Hair follicle dermal papilla cell (primary cell): ENCODE measurements at places on chromosomes 6 and 20. TPM values are rescaled to one million over a fixed set of nuclear protein-coding genes. Genes with fewer than 3 reads are reported as not detected.

Gene TREM2
- 0.16 TPM in 1 of 2 replicates, not detected in the other for total RNA-seq

Gene BANF2
- not detected in 2 replicates for total RNA-seq

Gene BEND6
- 18.2 and 20.8 TPM in 2 replicates for total RNA-seq

Gene CNPY3
- total RNA-seq = 31.5 and 36.7 TPM in 2 replicates

Gene RIPPLY2
- 0.61 and 0.97 TPM in 2 replicates for total RNA-seq

Gene PRPH2
- total RNA-seq = 2.2 and 2.9 TPM in 2 replicates

Gene PRKN
- total RNA-seq = 6.3 and 6.9 TPM in 2 replicates

Gene GSTA2
- total RNA-seq = not detected in 2 replicates

Gene VIP
- total RNA-seq = not detected in 2 replicates

Gene EPPIN
- total RNA-seq = not detected in 2 replicates

Gene GUCA1A
- total RNA-seq = 0.24 TPM in 1 of 2 replicates, not detected in the other

Gene KIAA1755
- total RNA-seq = 0.24 and 0.32 TPM in 2 replicates

Gene SLC4A11
- total RNA-seq = 1.3 and 1.9 TPM in 2 replicates
